ENCODE measurements at places on chromosomes 16 and 17.

DNA sequence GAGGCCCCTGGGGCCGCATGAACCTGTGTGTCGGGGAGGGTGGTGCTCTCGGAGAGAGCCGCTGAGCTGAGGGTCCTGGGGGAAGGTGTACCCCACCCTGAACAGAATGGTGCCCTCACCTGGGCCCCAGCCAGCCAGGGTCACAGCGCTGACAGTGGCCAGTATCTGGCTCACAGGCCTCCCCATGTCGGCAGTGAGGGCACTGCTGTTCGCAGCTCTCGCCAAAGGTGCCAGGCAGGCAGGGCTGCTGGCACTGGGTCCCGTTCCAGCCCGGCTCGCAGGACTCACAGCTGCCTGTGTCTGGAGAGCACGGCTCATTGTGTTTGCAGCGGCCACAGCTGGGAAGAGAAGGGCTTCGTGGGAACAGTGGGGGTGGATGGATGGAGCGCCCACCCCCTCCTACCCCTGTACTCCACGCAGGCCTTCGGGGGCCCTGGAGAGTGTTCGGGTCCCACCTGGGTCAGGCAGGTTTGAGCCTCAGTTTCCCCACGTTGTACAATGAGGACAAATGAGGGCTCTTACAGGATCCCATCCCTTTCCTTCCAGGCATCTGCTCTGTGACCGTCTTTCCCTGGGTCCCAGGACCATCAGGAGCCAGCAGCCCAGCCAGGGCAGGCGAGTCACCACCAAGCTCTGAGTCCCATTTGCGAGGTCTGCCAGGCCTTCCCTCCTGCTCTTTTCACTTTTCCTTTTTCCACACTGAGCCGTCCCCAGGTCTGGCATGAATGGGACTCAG lies 5.0 kb downstream of the SCARF1 start:
- no peak for DNase-seq

GRCh38 chr16:49410226-49410625 lies 36.6 kb downstream of the C16orf78 start:
- no peak for DNase-seq

- no peak for DNase-seq
These were observed 207.7 kb downstream of the HS3ST3A1 start for GRCh38 chr17:13393841-13394710.

DNA sequence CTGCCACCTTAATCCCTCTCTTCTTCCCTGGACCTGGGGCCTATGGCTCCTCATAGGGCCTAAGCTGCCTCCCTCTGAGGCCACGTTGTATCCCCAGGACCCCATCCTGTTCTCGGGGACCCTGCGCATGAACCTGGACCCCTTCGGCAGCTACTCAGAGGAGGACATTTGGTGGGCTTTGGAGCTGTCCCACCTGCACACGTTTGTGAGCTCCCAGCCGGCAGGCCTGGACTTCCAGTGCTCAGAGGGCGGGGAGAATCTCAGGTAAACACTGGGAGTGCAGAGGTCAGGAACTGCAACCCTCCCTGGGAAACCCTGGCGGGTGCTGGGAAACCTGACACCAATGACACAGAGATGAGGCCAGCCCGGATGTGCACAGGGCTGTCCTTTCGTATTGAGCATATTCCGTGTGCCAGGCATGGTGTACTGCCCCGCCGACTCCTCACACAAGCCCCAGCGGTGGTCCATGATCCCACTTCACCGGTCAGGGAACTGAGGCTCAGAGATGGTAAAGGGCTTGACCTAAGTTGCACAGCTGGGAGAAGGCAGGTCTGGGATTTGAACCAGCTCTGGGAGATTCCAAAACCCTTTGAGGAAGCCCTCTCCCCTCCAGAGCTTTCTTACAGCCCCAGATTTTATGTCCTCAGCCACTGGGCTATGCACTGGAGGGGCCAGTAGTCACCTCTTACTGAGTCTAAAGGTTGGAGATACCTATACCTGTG lies 22.9 kb downstream of the ANKRD40 start:
- DNase-seq, result no peak

GRCh38 chr16:29318037-29318436 lies 88.5 kb downstream of the NPIPB11 start:
- DNase-seq, result no peak

GRCh38 chr17:50905460-50905803 lies 39.3 kb upstream of the TOB1 start:
- DNase-seq, result no peak

GRCh38 chr17:12851901-12852435 lies 62.7 kb downstream of the ARHGAP44 start:
- no peak for DNase-seq

DNA sequence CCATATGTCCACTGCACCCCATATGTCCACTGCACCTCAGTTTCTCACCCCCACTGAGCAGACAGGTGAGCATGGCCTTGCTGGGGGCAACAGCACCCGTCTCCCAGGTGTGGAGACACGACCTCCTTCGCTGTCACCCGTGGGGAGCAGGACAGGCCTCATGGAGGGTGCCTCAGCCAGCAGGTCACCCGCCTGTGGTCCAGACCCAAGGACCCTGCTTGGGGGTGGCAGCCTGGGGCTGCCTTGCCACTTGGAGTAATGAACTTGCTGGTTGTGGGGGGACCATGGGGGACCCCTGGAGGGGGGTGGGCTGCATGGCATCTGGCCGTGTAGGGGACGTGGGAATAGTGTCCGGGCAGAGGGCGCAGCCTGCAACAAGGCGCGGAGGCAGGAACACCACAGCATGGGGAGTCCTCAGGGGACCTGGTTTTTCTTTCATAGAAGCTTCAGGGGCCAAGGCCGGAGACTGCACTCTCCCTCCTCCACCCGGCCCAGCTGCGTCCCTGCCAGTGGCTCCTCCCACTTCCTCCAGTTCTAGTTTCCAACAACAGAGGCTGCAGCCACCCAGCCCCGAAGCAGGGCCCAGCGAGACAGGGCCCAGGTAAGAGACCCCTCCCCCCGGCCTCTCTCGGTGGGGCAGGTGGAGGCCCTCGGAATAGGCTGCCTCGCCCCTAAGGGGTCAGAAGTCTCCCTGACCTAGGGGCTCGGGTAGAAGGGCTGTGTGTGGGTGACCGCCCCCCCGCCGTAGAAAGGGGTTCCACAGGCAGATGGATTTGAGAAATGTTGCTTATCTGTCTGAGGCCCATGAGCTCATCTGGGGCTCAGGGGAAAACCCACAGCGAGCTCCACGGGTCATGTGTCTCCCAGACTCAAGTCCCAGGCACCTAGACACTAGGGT lies at the start of gene NHLRC4:
TSS of gene NHLRC4 (plus strand) at position 531 of the 898 bp plus-strand sequence. CDS start 1,043 bp downstream, outside the sequence.
- DNase-seq, result no peak

DNA sequence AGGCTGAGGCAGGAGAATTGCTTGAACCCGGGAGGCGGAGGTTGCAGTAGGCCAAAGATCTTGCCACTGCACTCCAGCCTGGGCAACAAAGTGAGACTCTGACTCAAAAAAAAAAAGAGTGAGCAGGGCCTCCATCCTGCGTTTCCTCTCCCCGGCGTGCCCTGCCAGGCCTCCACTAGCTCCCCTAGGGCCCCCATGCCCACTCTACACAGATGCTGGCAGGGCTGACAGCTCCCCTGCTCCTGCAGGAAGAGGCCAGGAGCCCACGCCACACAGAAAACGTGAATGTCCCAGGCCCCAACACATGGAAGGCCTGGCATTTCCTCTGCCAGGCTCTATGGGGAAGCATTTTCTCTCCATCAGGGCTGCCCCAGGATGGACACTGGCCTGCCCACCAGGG lies 109.4 kb downstream of the AMFR start:
- no peak for DNase-seq
